ENCODE measurements at places on chromosomes 3 and 15. TPM values are rescaled to one million over a fixed set of nuclear protein-coding genes. Genes with fewer than 3 reads are reported as not detected.

The NDUFB4 gene
- total RNA-seq = 347 TPM

The PLSCR2 gene
- total RNA-seq = not detected

The FHIT gene
- total RNA-seq = 20.1 TPM

The CCR8 gene
- not detected for total RNA-seq

The GOLGA6D gene
- not detected for total RNA-seq

All from heart right ventricle (tissue), 16 donors.